ENCODE measurements at places on chromosomes 5 and 9.

- DNase-seq: no peak
Measured at GRCh38 chr5:79785983-79786382, 96.3 kb downstream of the CMYA5 start.

- DNase-seq: no peak
Measured at GRCh38 chr5:9924614-9925013, 294.5 kb upstream of the TAS2R1 start.

GRCh38 chr9:99977033-99977792 is 70.8 kb downstream of the STX17 start:
- DNase-seq: no peak

DNA sequence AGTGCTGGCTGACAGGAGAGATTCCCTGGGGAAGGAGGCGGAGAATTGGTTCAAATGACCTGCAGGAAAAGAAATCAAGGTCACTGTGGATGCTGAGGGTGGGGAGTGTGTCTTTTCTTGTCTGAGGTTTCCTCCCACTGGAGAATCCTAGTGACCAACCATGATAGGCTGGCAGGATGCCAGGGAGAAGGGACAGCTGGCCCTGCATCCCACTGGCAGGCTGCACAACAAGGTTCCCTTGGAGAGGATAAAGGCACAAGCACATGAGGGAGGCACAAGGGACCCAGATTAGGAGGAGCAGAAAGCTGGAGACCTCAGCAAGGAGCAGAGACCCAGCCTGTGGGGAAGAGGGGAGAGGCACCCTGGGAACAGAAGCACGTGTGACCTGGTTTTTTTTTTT is 11.4 kb upstream of the ZDHHC12 start:
- peak; percentile 77 for DNase-seq

- DNase-seq: no peak
Measured at GRCh38 chr5:80248378-80248777, 7.5 kb downstream of the SERINC5 start.

DNA sequence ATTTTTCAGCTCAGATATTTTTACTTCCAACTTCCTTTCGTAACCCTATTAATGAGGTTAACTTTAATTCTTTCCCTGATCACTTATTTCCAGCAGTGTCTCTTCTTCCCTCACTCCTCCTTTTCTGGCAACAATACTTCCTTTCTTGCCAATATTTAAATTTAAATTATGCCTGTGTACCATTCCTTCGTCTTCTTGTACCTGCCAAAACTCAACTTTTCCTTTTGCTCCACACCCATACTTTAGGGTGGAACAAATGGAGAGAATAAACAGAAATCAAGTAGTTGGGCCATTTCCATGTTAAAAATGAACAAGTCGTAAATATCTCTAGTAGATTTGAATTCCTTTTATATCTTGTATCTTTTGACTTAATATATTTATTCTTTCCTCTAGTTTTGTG is 66.0 kb downstream of the FER start:
- no peak for DNase-seq

DNA sequence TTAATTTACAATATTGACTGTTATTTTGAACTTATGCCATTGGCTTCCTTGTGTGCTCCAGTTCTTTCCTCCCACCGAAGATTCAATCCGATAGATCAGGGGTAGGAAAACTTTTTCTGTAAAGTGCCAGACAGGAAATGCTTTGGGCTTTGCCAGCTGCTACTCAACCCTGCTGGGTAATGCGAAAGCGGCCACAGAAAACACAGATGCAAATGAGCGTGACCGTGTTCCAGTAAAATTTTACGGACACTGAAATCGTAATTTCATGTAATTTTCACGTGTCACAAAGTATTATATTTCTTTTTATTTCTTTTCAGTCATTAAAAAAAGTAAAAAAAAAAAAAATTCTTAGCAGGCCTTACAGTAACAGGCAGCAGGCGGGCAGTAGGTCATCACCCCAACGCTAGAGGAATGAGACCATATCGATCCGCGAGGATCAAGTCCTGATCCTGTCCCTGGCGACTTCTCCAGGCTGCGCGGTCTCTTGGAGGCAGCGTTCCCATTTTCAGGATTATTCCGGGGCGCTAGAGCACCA is 599 bp downstream of the NMRK1 start:
- DNase-seq: no peak

GRCh38 chr5:88683506-88684135 is 199.4 kb downstream of the MEF2C start:
- DNase-seq: peak; percentile 81
